ENCODE measurements at places on chromosomes 1 and 21.

GRCh38 chr1:71106658-71107322, 26.0 kb upstream of the ZRANB2 start:
- DNase-seq = no peak

- no peak for DNase-seq
These were observed 1.5 kb downstream of the CEPT1 start for GRCh38 chr1:111141245-111142220.

DNA sequence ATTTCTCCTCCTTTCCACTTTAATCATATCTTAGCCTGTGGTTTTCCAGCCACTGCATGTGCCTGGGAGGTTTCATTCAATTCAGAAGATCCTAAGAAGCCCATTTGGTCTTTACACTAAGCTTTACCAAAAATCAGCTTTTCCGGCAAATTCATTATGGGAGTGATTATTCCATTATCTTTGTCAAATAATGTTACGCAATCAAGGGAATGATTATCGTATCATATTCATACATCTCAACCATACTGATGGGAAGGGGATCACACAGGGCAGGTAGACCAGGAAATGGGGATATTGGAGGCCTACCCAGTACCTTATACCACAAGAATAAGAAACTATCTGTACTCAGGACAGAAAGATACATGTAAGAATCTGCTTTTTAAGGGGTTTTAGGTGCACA, 440.5 kb downstream of the GPATCH2 start:
- no peak for DNase-seq

DNA sequence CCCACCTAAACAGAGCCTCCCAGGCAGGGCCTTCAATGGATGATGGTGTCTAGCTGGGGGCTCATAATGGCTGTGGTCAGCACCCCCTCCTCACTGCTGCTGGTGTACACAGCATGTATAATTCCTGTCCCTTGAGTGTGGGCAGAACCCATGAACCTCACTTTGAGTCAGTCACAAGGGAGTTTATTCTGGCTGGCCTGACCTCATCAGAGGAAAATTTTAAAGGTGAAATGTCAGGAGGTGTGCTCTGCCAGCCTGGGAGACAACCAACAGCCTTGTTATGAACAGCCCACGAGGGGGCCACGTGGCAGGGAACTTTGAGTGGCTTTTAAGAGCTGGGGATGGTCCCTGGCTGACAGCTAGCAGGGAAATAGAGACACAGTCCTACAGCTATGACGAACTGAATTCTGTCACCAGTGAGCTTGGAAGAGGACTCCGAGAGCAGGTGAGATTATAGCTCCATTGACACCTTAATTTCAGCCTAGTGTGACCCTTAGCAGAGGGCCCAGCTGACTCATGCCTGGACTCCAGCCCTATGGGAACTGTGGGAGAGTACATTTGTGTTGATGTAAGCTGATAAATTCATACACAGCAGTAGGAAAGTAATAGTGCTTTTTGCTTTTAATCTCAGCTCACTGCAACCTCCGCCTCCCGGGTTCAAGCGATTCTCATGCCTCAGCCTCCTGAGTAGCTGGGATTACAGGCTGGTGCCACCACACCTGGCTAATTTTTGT, 73.5 kb upstream of the RUNX3 start:
- DNase-seq = no peak

DNA sequence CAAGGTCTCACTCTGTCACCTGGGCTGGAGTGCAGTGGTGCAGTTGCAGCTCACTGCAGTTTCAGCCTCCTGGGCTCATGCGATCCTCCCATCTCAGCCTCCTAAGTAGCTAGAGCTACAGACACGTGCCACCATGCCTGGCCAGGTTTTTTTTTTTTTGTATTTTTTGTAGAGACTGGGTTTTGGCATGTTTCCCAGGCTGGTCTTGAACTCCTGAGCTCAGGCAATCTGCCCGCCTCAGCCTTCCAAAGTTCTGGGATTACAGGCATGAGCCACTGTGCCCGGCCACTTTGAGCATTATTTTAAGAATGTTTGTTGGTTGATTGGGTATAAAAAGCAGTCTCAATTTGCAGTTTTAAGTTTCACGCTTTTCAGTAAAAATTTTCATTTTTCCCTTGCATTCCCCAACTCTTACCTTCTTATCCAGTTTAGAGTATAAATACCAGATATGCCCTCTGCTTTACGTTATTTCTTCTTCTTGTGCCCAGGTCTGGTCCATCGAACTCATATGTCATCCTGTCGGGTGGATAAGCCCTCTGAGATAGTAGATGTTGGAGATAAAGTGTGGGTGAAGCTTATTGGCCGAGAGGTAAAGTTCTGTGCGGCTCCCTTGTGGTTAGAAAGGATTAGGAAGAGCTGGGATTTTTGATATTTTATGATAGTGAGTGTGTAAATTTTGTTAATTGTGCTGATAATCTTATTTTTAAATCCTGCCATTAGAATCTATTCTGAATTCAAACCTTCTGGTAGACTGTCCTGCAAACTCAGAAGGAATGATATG, 36.0 kb downstream of the FABP3 start:
- DNase-seq = no peak

GRCh38 chr1:116513956-116514355, 56.9 kb downstream of the CD58 start:
- DNase-seq = no peak

GRCh38 chr21:27369234-27369633, 402.3 kb upstream of the ADAMTS5 start:
- DNase-seq = no peak

DNA sequence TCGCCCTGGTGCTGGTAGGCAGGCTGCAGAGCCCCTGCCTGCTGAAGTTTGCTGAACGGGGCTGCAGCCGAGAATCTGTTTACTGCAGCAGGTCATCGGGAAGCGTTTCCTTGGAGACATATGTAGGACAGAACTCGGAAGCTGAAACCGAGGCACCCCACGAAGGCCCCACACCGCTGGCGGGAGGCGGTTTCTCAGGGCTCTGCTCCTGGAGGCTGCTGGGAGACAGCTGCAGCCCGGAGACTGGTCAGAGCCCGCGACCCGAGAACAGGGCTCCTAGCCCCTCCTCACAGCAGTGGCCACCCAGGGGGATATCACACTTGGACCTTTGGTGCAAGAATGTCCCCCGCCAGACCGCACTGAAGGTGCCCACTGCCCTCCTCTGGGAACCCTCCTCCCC, 12.7 kb upstream of the PLCH2 start:
- no peak for DNase-seq

DNA sequence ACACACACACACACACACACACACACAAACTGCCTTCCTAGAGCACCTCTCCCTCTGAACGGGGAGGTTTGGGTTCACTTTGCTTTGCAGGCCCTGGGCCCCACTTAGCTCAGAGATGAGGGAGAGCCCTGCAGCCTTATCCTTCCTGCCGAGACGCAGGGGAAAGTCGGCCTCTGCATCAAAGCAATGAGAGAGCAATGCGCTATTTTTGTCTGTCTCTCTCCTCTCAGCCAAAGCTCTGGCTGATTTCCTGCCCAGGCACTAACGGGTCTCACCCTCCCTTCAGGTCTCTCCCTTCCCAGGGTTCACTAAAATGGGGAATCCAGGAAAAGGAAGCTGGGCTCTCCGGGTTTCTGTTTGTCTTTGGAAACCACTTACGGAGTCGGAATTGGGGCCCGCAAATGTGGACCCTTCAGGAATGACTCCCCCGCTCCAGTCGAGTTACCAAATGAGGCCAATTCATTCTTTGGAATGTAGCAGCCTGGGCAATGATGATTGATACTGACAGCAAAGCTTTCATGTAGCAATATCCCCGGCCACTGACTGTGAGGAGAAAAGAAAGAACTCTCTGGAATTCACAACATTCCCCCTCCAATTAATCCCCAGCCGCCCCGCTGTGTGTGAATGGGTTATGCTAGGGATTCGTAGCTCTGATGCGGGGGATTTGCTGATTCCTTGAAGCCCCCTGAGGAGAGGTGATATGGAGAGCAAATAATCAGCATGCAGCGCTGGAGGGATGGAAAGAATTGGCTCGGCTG, 61.5 kb upstream of the WLS start:
- no peak for DNase-seq

- DNase-seq = no peak
These were observed 3.2 kb downstream of the CITED4 start for GRCh38 chr1:40858856-40859416.

DNA sequence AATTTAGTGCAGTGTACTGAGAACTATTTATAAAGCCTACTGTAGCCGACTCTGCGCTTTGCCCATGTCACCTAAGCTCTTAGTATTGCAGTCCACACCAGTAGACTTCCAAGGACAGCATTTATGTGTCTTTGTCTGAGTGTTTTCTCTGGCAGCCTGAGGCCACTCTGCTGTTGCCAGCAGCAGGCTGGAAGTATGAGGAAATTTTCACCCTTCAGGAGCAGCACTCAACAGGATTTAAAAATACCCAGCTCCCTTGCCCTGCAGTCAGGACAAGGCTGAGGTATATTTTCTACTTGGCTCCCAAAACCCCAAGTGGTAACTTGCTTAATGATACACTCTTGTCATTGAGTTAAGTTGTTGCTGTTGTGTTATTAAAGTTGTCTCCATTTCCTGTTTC, 230.1 kb downstream of the SRGAP2C start:
- no peak for DNase-seq

DNA sequence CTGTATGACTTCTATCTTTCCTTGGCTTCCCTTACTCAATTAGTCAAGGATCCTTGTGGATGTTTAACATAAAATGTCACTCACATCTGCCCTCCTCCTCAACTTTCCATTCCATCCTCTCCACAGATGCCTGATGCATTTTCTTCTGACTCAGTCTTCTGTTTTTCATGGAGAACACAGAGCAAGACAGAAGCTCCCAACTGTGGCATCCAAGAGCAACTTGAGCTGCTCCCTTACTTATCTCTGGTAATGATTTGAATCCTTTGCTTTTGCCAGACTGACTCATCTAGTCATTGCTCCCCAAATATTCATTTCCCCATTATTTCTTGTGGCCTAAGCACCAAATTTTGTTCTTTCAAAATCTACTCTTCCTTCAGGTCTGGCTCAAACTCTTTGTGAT, 120.6 kb downstream of the LYPLAL1 start:
- no peak for DNase-seq

DNA sequence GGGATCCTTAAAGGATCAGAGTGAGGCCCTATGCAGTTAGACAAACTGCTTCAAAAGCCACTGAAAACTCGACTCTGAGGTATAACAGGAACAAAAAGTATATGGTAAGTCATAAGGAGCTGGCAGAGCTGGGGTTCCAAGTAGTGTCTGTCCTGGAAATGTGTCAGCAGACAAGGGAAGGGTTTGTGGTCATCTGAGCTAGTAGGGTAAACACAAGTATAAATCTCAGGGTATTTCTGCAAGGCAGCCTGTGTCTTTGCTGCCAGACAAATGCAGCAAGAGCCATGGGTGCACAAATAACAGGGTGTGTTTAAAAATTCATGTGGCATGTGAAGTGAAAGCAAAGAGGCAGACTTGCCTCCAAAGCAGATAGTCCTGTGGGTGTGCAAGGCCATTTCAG, 759.0 kb upstream of the ADAMTS5 start:
- DNase-seq = no peak

GRCh38 chr1:55612988-55613387, 397.8 kb upstream of the USP24 start:
- no peak for DNase-seq

DNA sequence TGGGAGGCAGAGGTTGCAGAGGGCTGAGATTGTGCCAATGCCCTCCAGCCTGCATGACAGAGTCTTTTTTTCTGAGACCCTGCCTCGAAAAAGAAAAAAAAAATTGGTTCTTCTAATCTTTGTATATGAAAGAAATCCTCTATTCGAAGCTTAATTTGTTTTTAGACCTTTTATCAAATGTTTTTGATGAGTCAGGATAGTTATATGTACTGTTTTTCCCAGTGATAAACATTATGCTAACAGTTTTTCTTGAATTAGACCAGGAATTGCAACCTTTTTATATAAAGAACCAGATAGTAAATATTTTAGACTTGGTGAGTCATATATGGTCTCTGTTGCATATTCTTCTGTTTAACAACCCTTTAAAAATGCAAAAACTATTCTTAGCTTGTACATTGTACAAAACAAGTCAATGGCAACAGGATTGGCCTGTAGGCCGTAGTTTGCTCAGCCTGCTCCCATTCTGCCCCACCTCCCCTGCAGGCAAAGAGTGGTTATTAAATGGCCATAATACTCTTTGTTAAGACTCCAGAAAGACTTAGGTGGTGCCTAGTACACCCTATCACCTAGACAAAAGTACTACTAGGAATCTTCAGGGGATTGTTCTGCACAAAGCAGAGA, 45.2 kb downstream of the LYST start:
- DNase-seq = no peak

GRCh38 chr1:229070168-229070567, 200.7 kb upstream of the RAB4A start:
- no peak for DNase-seq

DNA sequence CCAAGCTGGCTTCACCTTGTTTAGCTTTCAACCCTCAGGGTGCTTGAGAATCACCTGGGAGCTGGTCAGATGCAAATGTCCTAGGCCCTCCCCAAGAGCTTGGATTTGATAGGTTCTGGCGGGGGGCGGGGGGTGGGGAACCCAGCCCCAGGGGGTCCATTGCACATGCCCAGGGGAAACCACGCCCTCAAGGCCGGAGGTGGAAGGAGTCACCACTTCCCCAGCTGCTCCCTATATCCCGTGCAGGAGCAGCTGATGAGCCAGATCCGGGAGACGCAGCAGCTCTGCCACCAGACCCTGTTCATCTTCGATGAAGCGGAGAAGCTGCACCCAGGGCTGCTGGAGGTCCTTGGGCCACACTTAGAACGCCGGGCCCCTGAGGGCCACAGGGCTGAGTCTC, 5.8 kb downstream of the TOR3A start:
- DNase-seq = no peak

- DNase-seq = no peak
These were observed 93.3 kb downstream of the PDE9A start for GRCh38 chr21:42746593-42747275.

DNA sequence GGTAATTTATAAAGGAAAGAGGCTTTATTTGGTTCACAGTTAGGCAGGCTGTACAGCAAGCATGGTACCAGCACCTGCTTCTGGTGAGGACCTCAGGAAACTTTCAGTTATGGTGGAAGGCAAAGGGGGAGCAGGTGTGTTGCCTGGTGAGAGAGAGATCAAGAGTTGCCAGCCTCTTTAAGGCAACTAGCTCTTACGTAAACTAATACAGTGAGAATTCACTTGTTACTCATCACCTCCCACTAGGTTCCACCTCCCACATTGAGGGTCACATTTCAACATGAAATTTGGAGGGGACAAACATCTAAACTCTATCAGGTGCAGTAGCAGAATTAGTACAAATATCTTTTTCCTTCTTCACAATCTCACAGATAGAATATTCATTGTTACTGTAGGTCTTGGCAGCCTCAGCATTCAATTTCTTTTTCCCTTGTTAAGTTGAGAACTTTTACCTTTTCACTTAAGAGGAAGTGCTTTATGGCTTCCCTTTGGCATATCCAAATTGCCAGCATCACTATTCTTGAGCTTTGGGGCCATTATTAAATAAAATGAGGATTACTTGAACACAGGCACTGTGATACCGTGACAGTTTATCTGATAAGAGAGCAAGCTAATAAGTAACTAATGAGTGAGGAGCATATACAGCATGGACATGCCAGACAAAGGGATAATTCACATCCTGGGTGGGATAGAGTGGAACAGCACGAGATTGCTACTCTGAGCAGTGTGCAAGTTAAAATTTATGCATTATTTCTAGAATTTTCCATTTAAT, 48.4 kb downstream of the MAGI3 start:
- no peak for DNase-seq

All from kidney glomerular epithelial cell (primary cell).